ENCODE measurements at places on chromosomes 13 and 19. TPM values are rescaled to one million over a fixed set of nuclear protein-coding genes. Genes with fewer than 3 reads are reported as not detected.

- H3K4me3 ChIP-seq, result no peak overlapping the region
- H3K36me3 ChIP-seq, result no peaks in the 10 kb centered on the region
- DNase-seq, result no peak
- H3K27ac ChIP-seq, result no peak overlapping the region
- H3K4me1 ChIP-seq, result no peaks in the 10 kb centered on the region
- no peaks in the 10 kb centered on the region for H3K27me3 ChIP-seq
These were observed 70.8 kb downstream of the LNX2 start for GRCh38 chr13:27549406-27549981.

- no peak overlapping the region for H3K4me3 ChIP-seq
- no peaks in the 10 kb centered on the region for H3K36me3 ChIP-seq
- no peak overlapping the region for H3K27ac ChIP-seq
- DNase-seq, result no peak
- no peaks in the 10 kb centered on the region for H3K27me3 ChIP-seq
- no peaks in the 10 kb centered on the region for H3K4me1 ChIP-seq
These were observed 1231.4 kb upstream of the MIR17HG start for GRCh38 chr13:90116121-90116520.

DNA sequence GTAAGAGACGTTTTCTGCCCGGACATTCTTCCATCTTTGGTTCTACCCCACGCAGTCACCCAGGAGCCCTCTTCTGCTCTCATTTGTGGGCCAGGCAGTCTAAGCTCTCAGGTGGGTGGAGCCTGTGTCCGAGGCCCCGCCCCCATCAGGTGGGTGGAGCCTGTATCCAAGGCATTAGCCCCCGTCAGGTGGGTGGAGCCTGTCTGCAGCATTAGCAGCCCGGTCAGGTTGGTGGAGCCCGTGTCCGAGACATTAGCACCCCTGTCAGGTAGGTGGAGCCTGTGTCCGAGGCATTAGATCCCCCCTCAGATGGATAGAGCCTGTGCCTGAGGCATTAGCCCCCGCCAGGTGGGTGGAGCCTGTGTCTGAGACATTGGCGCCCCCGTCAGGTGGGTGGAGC, 45.5 kb upstream of the C13orf46 start:
- no peak for DNase-seq
- H3K27ac ChIP-seq, result no peak overlapping the region
- no peak overlapping the region for H3K4me3 ChIP-seq
- H3K27me3 ChIP-seq, result no peaks in the 10 kb centered on the region

DNA sequence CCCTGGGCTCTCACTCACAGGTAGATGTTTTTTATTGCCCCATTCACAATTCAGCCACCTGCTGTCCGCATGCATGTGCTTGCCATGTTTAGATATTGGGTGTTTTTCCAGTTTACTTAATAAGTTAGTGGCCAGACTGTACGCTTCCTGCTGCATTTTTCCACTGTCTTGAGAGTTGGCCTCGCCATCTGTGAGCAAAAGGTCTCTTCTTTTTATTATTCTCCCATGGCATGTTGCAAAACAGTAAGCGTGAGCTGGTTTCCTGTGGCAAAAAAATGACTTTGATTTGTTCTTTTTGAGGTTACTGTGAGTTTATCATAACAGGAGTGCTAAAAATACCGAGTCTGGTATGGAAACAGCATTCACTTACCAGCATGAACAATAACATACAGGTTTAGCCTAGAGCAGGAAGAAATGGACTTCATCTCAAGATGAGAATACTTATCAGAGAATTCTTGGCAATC, 46.0 kb downstream of the SAE1 start:
- no peaks in the 10 kb centered on the region for H3K27me3 ChIP-seq
- no peak overlapping the region for H3K4me3 ChIP-seq
- DNase-seq, result no peak
- no peak overlapping the region for H3K27ac ChIP-seq

GRCh38 chr13:114068656-114069318, 63.6 kb downstream of the RASA3 start:
- no peak for DNase-seq
- peak overlapping the region; percentile 98 for H3K27ac ChIP-seq
- H3K27me3 ChIP-seq, result no peaks in the 10 kb centered on the region
- H3K4me3 ChIP-seq, result peak overlapping the region; percentile 26
- H3K4me1 ChIP-seq, result peaks cover 48% of the 10 kb centered on the region

- H3K36me3 ChIP-seq, result no peaks in the 10 kb centered on the region
- H3K27ac ChIP-seq, result no peak within 1 kb of the TSS
- H3K4me3 ChIP-seq, result no peak within 1 kb of the TSS
- no peak for DNase-seq
- no peaks in the 10 kb centered on the region for H3K4me1 ChIP-seq
These were observed at the start of gene FFAR1 for GRCh38 chr19:35347171-35347929. Gene FFAR1 (plus strand): TSS chr19:35347902. CDS start chr19:35351552, 3,650 bp downstream.

Gene NPAS1
- 3.6 TPM for total RNA-seq

Gene MIA
- total RNA-seq, result 2.2 TPM

Gene FSD1
- total RNA-seq, result 12.1 TPM

GRCh38 chr13:73960474-73960873, 173.7 kb downstream of the KLF12 start:
- H3K36me3 ChIP-seq, result no peaks in the 10 kb centered on the region
- H3K27me3 ChIP-seq, result no peaks in the 10 kb centered on the region
- no peak overlapping the region for H3K4me3 ChIP-seq

Gene UPK1A
- total RNA-seq, result 0.67 TPM

GRCh38 chr19:3142292-3142670, 6.4 kb downstream of the GNA15 start:
- H3K4me3 ChIP-seq, result no peak overlapping the region
- H3K36me3 ChIP-seq, result no peaks in the 10 kb centered on the region
- no peaks in the 10 kb centered on the region for H3K27me3 ChIP-seq
- DNase-seq, result peak; percentile 63

DNA sequence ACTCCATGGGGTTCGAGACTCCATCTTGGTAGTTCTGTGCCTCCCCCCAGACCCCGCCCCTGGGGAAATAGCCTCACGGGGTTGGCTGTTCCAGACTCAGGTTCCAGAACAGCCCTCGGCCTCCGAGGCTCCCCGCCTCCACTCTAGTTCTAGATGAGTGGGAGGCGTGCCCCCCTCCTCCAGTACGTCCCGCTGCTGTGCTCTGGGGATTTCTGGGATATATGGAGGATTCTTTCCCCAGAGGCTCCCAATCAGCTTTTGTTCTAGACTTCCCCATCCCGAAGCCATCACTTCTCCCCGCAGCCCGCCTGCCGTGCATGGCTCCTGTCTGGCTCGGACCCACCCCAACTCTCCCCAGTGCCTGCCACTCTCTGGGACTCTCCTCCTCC, 1.9 kb upstream of the CACNG7 start:
- peaks cover 23% of the 10 kb centered on the region for H3K4me1 ChIP-seq
- DNase-seq, result no peak
- no peaks in the 10 kb centered on the region for H3K27me3 ChIP-seq
- H3K4me3 ChIP-seq, result peak overlapping the region; percentile 64
- H3K27ac ChIP-seq, result peak overlapping the region; percentile 36

Measured in Panc1 (cell line).